ENCODE measurements at places on chromosomes 7 and 10.

- no peak for DNase-seq
These were observed 11.3 kb downstream of the MTG1 start for GRCh38 chr10:133405272-133405671.

GRCh38 chr10:127877116-127877515, 15.6 kb downstream of the CLRN3 start:
- no peak for DNase-seq

GRCh38 chr7:144812379-144813283, 23.2 kb downstream of the TPK1 start:
- no peak for DNase-seq

GRCh38 chr10:17473228-17473950, 19.0 kb upstream of the ST8SIA6 start:
- DNase-seq, result no peak

Measured in activated CD8-positive, alpha-beta memory T cell treated with anti-CD3 and anti-CD28 coated beads for 4 hours (primary cell).